ENCODE measurements at places on chromosomes 16 and 17. TPM values are rescaled to one million over a fixed set of nuclear protein-coding genes. Genes with fewer than 3 reads are reported as not detected.
A peak's percentile ranks its signal among the peaks of the same experiment; 100 is the strongest.

- no peak for DNase-seq
Observed at GRCh38 chr17:9498490-9498889, 77.1 kb downstream of the STX8 start.

DNA sequence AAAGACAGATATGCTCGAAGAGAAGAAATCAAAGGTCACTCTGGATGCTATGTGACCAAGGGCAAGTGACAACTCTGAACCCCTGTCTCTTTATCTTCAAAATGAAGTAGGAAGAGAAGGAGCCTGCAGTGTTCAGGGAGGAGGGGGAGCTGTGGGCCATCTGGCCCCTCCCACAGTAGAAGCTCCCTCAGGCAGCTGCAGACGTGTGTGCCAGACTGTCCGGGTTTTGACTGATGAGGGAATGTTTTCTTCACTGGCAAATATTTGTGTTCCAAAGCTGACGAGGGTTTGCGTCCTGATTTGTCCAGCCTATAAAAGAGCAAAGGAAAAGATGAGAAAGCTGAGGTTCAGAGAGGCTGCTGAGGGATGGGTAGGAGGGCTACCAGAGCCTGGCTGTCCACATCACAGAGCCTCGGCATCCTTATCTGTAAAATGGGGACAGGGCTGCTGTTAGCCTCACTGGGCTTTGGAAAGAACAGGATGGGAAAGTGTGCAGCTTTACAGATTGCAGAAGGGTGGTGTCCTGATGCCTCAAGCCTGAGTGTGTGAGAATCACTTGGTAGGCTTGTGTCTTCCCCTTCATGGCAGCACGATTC, 1.8 kb upstream of the GINS2 start:
- DNase-seq: no peak

DNA sequence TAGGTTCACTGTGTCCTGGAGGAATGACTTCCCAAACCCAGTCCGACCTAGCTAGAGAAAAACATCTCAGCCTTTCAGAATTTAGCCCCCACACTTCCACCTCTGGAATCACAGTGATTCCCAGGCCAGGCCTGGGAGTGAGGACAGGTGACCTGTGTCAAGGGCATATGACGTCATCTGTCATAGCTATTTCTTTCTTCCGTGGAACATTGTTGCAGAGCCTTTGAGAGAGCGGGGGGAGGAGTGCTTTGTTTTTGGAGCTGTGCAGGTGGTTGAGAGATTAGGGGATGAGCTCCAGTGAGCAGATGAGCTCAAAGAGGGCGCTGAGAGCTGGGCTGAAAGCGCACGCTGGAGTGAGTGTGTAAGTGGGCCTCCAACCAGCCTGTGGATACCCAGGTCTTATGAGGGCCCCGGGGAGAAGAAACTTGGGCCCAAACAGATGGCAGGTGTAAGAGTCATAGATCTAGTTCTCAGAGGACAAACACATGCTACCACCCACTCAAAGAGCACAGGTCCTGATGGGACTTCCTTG, 344.8 kb downstream of the SNX29 start:
- no peak for DNase-seq

DNA sequence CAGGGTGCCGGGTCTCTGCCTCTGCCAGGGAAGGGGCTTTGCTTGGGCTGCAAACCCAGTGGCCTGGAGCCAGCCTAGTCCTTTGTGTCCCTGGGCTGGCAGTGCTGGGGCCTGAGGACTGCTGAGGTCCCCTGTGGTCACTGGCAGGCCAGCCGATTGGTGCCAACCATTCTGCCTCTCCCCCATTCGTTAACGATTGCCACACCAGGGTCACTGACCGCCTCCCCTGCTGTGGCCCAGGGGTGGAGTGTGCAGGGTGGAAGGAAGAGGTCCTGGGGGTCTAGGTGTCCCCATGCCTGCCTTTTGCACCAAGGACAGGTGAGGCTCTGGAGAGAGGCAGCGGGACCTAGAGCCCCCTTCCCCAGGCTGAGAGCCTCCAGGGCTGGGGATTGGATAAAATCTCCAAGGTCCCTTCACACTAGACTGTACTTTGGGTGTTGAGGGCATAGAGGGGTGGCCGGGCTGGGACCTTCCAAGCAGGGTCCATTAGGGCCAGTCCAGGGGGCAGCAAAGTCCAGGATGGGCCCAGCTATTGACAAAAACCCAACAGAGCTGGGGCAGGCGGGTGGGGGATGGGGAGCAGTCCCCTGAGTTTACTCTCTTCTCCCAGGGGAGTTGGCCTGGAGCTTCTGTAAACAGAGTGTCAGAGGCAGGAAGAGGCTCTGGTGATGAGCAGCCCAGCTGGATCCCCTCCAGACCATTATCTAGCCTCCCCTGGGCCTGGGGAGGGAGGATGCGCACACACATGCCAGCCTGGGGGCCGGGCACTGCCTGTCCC, 1.1 kb downstream of the VASN start:
- peak; percentile 44 for DNase-seq

DNA sequence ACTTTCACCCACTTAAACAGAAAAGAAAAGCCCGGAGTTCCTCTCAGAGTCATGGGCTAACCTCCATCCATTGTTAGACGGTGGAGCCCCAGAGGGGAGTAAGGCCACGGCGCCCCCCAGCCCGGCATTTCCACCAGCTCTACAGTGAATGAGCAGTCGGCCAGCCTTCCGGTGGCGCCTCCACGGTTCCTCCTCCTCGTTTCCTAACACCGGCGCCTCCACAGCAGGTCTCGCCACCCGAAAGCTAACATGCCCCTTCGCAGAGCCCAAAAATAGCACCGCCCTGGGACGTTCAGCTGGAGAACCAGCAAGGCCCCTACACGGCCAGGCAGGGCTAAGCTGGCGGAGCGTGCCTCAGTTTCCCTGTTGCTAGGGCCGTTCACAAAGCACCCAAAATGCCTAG, 858 bp downstream of the MMD start:
- DNase-seq: no peak

GRCh38 chr17:55420067-55420775, 1.4 kb downstream of the MMD start:
- no peak for DNase-seq

DNA sequence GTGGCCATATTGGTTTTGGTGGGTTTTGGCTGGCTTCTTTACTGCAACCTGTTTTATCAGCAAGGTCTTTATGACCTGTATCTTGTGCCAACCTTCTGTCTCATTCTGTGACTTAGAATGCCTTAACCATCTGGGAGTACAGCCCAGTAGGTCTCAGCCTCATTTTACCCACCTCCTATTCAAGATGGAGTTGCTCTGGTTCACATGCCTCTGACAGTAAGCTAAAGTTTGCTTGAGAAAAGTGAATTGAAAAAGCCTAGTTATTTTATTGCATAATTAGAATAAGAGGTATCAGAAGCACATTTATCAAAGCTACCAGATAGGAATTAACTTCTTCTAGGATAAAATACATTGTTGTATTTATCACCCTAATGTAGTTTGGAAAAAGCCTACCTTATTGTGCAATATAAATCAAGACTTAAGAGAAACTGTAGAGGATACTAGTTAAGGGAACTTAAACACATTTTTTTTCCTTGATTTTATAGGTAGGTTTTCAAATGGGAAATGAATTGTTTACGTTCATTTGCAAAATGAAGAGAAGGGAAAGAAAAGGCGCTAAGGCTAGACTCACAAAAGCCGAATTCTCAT, 202.3 kb upstream of the KCNJ16 start:
- DNase-seq: no peak

DNA sequence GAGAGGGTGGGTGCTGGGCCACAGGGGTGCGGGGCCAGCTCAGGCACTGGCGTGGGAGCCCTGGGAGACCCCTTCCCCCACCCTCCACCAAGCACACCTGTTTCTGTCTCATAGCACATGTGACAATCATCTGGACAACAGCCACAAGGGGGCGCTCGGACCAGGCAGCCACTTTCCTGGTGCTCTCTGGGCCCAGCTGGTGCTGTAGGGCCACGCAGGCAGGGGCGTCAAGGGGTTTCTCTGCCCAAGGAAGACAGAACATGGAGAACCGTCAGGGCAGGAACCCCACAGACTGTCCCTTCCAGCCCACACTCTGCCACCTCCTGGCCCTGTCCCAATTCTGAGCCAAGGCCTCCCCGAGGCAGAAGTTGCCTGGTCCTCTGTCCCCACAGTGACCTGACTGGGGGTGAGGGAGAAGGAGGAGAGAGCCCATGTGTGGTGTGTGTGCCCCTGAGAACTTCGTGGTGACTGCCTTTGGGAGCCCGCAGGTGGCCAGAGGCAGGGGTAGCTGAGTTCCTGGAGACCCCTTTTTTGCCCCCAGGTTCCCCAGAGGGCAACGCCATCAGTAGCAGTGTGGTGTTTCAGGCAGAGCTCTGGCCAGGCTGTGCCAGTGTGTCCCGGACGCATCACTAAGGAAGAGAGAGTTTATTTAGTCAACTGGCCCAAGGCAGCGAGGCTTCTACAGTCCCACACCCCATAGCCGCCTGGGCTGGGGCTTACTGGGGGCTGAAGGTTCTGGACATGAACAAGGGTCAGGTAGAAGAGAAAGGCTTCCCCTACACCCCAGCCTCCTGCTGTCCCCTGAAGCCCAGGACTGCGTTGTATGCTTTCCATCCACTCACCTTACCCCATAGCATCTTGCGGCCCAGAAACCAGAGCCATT, 3.1 kb upstream of the SETD6 start:
- peak; percentile 44 for DNase-seq

DNA sequence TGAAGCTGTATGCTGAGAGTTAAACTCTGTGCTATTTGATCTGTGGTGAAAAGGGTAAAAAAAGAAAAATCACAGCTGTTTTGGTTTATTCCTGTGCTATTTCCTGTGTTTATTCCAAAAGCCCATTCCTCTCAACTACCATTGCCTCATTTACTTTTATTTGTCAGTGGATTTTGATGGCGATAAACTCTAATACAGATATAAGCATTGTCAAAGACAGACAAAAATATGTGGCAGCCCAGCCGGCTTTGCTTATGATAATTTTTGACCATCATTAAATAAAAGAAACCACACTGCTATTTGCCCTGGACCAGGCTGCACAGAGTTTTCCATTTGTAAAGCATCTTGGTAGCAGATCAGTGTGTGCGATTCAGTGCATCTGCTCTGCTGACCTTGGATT, 473.6 kb upstream of the ASIC2 start:
- DNase-seq: no peak

DNA sequence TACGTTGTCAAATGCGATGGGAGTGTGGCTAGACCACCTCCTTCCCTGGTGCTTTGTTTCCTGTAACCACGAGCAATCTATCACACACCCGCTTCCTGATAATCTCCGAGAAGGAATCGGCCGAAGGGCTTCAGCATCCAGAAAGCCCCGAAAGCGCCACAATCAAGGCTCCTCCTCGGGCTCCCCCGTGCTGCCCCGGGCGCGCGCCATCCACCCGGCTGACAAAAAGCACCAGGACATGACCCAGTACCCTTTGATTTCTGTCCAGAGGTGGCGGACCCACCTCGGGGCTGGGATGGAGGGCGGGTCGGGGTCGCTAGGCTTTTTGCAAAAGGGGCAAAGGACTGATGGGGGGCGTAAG, 743 bp upstream of the ARMC7 start:
- no peak for DNase-seq

- DNase-seq: peak; percentile 100
Observed at GRCh38 chr17:45161288-45162024, at the start of gene HEXIM2. HEXIM2 (plus strand) TSS chr17:45161875; CDS start chr17:45162794, 919 bp downstream.

- no peak for DNase-seq
Observed at GRCh38 chr16:66294507-66294906, 72.0 kb upstream of the CDH5 start.

DNA sequence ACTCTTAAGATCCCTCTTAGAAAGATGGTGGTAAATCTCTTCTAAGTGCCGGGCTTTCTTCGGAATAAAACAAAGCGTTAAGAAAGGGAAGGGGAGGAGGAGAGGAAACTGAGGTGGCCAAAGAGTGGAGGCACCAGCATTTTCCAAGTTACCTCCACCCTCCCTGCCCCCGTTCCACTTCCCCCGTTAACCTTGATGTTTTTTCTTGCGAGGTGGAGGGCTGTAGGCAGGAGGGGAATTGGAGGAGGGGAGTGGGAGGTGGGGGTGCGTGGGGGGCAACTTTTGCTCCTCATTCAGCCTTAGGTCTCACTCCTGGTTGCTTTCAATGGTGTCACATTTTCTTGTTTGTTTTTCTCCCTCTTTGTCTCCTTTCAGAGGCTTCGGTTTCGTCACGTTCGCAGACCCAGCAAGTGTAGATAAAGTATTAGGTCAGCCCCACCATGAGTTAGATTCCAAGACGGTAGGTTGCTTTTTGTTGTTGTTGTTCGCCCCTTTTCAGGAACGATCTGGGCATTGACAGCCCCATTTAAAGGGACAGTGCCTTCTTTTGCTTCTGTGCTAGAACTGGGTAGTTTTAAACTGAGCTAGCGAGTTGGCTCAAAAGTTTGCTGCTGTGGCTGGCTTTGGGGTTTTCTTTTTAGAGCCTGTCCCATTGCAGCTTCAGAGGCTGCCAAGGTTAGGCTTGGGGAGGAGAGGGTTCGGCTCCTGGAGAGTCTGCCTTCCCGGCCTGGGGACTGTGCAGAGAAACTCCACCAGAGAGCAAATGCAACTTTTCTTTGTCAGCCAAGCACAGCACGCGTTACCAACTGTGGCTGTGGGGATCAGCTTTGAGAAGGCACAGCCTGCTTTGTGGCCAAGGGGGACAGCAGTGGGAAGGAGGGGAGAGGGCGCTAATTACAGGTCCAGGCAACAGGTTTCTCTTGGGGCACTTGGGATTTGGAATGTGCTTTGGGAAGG, 1.9 kb downstream of the MSI2 start:
- no peak for DNase-seq

DNA sequence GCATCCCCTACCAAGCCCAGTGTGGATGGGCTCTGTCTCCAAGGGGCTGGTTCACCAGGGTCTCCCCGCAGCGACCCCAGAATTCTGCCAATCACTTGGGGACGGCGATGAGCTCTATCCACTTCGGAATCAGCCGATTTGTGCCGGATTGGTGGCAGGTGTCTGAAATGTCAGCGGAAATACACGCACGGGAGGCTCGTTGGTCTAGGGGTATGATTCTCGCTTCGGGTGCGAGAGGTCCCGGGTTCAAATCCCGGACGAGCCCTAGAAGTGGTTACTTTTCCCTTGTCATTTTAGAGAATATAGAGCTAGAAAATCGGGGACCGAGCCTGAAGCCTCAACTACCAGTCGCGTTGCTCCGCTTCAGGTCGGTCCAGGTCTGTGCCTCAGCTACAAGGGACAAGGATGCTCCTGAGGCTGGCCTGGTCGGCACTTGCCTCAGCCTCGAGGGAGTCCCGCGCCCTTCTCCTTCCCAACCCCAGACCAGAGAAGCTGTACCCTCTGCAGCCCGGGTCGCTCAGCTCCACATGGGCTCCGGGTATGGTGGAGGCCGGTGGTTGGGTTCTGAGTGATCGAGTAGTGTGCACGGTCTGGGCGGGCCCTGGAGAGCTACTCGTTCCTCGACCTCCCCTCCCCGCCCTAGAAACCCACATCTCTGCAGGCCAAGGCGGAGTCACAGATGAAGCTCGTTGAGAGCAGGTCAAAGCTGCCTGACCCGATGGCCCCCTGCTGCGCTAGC, 16.0 kb upstream of the OR1F1 start:
- peak; percentile 96 for DNase-seq

- no peak for DNase-seq
Observed at GRCh38 chr17:40443196-40443987, at the start of gene IGFBP4. IGFBP4 (plus strand) TSS chr17:40443450; CDS start chr17:40443736, 286 bp downstream.

GRCh38 chr16:14354561-14355351, 275.3 kb downstream of the PARN start:
- DNase-seq: no peak

GP1BA gene
- total RNA-seq: not detected

MT1F gene
- total RNA-seq: not detected

SLC35G6 gene
- total RNA-seq: not detected

C1QL1 gene
- 3.6 TPM for total RNA-seq
